ENCODE measurements at places on chromosomes 6 and 20. TPM values are rescaled to one million over a fixed set of nuclear protein-coding genes. Genes with fewer than 3 reads are reported as not detected.

DNA sequence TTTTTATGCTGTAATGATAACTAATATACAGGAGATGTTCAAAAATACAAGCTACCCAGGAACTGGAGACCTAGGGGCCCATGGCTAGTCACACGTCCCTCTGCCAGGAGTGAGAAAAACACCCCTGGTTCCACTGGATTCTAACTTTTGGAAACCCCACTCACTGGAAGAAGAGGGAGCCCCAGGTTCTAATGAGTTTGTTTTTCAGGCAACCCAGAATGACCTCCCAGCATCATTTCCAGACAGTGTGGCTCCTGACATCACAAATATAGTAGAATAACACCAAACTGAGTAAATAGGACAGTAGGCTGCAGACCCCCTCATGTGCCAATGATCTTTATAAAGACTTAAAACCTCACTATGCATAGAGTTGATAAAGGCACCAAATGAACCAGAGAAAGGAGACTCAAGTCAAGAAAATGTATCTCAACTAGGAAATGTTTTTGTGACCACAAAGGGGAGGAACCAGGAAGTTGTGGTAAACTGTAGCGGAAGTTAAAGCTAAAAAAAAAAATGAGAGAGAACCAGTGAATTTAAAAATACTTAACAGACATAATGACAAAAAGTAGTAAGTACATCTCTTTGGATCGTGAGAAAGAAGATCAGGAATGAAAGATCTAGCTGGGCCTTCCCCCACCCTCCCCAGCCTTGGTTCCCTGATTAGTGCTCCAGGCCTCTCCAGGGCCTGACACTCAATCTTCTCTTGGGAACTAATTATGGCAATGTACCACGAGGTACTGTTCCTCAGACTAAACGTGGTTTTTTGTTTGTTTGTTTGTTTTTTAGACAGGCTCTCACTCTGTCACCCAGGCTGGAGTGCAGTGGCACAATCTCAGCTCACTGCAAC lies 19.8 kb downstream of the HLA-E start:
- DNase-seq, result no peak

GRCh38 chr6:42179945-42180313 lies 6.8 kb downstream of the GUCA1A start:
- no peak for DNase-seq

GRCh38 chr20:13402171-13402760 lies 181.2 kb downstream of the ISM1 start:
- DNase-seq, result no peak

GRCh38 chr6:29760328-29760727 lies 37.1 kb downstream of the HLA-F start:
- no peak for DNase-seq

- DNase-seq, result no peak
Observed at GRCh38 chr20:44442298-44443070, 33.2 kb upstream of the TTPAL start.

- DNase-seq, result no peak
Observed at GRCh38 chr20:10487142-10488136, 52.3 kb downstream of the SLX4IP start.

DNA sequence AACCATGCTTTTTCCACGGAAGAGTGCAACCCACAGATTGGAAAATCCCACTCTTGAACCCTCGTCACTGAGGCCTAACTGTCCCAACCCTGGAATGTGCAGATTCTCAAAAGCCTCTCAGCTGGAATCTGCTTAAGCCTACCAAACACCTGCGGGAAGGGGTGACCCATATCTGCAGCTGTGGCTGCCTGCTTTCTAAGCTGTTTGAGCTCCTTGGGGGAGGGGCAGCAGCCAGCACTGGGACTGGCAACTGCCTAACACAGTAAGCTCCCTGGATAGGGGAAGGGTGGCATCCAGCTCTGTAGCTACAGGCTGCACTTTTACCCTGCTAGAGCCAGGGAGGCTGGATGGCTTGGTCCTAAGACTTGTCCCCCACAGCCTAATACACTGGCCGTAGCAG lies 579.6 kb downstream of the COL12A1 start:
- no peak for DNase-seq

GRCh38 chr20:50595988-50596693 lies 86.0 kb downstream of the PTPN1 start:
- no peak for DNase-seq

DNA sequence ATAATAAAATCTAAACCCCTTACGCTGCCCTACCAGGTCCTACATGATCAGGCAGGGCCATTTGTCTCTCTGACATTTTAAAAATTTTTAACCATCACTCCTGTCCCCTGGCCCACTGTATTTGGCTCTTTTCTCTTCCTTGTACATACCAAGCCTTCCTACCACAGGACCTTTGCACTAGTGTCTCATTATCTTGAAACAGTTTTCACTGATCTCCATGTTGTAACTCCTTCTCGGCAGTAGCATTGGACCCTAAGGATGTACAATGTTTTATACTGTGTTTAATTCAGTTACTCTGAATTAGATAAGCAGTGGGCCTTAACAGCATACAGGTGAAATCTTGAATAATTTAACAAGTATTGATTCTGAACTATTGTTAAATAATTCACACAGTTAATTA lies 330.7 kb downstream of the UTRN start:
- no peak for DNase-seq

GRCh38 chr20:37941332-37941731 lies 38.4 kb downstream of the VSTM2L start:
- no peak for DNase-seq

DNA sequence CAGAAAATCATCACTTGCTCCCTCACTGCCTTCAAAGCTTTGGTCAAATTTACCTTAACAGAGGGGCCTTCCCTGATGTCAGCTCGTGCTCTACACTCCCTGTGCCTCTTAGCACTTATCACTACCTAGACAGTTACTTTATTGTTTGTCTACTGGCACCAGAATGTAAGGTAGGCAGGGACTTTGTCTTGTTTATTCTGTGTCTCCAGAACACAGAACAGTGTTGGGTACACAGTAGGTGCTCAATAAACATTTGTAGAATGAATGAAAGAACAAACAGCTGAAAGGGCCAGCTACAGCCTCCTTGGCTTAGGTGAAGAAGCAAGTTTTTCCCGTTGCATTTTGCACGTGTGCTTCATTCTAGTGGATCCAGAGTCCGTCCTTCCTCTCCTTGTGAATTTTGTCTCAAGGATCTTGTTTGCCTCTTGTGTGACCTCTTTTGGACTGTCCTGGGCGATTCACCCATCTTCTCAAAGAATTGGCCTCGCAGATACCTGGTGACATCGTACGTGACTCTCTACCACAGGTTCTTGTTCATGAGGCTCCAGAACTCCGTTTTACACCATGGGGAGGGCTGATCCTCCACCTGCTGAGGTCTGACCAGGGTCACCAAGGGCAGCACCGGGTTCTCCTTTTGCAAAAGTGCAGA lies 84.2 kb upstream of the ARMC2 start:
- no peak for DNase-seq

GRCh38 chr20:53995949-53996348 lies 74.4 kb downstream of the BCAS1 start:
- DNase-seq, result no peak

GRCh38 chr6:624979-625378 lies 31.9 kb downstream of the HUS1B start:
- peak; percentile 20 for DNase-seq

DNA sequence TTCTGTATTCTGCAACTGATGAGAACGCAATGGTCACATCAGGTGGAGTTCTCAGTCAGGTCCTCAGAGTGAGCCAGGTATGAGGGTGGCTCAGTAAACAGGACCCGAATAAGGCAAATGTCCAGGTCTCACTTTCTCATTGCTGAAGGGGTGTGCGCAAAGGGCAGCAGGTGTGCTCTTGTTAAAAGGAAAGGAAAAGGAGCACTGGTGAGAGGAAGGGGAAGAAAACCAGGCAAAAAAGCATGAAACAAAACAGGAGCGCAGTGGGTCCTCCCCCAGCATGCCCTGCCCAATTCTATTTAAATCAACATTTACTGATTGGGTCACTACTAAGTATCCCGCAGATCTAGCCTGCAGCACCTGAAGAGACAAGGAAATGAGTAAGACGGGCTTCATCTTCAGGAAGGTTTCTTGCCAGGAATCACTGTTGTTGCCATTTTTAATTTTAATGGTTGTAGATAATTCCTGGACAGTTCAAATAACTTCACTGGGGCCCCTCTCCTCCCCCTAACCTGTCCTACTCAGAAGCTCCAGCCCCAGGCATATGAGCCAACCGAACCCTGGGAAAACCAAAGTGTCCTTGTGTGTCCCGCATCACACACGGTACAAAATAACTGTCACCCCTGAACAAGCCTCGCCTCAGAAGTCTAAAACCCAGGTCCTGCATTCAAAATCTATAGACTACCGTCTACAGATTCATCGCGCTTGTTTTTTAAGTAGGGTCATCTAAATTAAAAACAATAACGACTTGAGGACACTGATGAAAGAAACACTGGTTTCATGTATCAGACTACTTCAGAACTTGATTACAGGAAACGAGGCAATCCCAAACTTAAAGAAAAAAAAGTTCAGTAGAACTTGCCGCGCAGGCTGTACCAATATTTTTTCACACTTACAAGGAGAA lies 980 bp downstream of the MBOAT1 start:
- no peak for DNase-seq

DNA sequence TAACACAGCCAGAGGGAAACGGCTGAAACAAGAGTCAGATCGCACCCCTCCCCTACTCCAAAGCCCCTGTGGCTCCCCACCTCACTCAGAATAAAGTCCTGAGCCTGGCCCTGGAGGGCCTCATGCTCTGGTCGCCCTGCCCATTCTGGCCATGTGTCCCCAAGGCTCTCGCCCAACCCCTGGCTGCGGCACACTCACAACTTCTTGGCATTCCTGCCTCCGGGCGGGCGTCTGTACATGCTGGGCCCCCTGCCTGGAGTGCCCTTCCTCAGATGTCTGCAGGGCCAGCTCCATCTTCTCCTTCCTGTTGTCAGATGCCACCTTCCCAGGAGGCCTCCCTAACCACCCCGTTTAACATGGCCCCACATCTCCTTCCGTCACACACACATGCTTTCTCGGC lies 17.1 kb upstream of the NOL4L start:
- no peak for DNase-seq

DNA sequence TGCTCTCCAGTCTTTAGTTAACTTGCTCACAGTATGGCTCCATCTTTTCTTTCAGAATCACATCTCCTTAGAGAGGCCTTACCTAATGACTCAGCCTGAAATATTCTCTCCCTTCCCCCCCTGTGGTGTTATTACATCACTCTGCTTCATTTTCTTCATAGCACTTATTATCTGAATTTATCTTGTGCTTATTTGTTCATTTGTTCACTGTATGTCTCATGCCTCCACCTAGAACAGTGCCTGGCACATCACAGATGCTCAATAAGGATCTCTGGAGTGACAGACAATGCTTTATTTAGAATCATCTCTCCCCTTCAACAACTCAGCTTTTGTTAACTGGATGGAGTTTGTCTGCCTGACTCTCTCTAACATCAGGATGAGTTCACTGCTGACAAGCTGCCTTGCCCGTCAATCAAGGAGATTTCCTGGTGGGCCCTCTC lies 96.6 kb upstream of the MAN1A1 start:
- DNase-seq, result no peak

Gene C20orf202
- 0.27 TPM for polyA plus RNA-seq

Gene PLCB1
- 6.2 TPM for polyA plus RNA-seq

Gene OR2J3
- polyA plus RNA-seq, result not detected

Gene C20orf204
- polyA plus RNA-seq, result 12.1 TPM

Gene CCM2L
- polyA plus RNA-seq, result 6.7 TPM

Gene GPLD1
- polyA plus RNA-seq, result 0.80 TPM

Gene CYP21A2
- 0.66 TPM for polyA plus RNA-seq

Gene LY6G6D
- not detected for polyA plus RNA-seq

Gene LAMP5
- 10.8 TPM for polyA plus RNA-seq

Gene CYP39A1
- polyA plus RNA-seq, result 0.48 TPM

Gene SLC17A1
- polyA plus RNA-seq, result not detected

Gene DCDC2
- 0.88 TPM for polyA plus RNA-seq

Gene CAGE1
- polyA plus RNA-seq, result not detected

Gene ZC2HC1B
- polyA plus RNA-seq, result not detected

Gene LINC00237
- polyA plus RNA-seq, result 1.3 TPM

Gene PPP1R16B
- polyA plus RNA-seq, result 37.6 TPM

Gene OLIG3
- polyA plus RNA-seq, result not detected
